BJ (cell line): ENCODE measurements at places on chromosomes 6 and 20.

DNA sequence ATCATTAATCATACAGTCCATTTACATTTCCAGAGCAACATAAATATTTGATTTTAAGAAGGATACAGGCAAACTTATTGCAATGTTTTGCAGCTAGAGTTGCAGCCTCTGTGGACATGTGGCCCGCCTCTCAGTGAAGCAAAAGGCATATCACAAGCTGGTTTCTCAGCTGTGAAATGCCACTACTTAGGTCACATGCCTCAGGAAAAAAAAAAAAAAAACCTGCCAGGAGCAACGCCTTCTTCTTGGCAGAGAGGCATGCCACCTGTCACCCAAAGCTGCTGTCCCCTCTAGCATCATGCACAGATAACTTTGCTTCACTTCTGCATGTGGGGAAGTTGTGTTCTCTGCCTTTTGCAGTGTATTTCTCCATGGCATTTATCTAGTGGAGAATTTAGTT lies 18.5 kb downstream of the GRM1 start:
- no peak for DNase-seq

DNA sequence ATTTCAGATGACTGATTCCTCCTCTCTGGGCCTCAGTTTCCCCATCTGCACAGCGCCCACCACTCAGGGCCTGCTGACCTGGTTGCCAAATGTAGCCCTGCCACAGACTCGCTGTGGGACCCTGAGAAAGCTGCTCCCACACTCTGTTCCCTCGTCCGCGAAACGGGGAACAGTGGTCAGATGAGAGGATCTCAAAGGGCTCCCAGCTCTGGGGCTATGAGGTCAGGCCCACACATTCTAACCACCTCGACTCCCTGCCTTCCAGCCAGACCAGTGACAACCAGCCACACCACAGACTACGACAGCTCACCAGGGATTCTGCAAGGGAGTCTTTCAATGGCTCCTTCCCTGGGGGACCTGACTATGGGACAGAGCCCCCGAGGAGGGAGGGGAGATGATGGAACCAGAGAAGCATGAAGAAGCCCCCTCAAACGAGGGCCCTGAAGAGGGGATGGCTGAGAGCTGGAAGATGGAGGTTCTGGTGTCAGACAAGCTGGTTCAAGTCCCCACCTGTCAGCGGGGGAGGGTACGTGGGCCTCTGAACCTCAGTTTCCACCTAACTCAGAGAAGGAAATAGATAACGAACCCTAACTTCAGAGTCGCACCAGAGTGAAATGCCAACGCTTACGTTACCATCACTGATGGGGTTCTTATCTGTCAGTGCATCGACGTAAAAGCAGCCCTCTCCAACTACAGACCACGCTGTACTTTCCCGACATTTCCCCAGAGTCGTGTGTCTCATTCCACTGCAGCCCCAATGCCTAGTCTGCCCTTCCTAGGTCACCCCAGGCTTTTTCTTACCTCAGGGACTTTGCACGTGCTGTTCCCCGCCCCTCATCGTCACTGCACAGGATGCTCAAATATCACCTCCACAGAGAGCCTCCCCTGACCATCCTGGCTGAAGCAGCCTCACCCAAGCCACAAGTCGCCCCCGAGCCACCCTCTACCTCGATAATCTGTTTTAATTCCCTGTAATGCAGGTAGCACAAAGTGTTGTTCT lies 60.5 kb downstream of the PREX1 start:
- DNase-seq, result no peak

- DNase-seq, result no peak
Observed at GRCh38 chr20:10713161-10713560, 39.4 kb upstream of the JAG1 start.

DNA sequence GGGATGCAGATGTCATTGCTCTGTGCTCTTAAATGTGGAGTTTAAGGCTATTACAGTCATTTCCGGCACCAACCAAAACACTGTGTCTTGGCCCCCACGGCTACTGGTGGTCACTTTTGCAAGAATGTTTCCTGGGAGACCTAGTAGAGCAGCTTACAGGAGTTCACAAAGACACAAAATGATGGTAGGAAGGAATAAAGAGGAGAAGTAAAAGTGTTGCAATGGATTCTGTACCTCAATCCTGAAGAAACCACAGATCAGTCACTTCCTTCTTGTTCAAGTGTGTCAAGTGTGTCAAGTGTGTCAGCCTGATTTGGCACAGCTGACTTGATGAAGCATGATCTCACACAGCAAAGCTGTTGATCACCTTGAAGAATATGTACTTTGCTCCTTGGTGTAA lies 344.0 kb downstream of the PLCB1 start:
- DNase-seq, result no peak

DNA sequence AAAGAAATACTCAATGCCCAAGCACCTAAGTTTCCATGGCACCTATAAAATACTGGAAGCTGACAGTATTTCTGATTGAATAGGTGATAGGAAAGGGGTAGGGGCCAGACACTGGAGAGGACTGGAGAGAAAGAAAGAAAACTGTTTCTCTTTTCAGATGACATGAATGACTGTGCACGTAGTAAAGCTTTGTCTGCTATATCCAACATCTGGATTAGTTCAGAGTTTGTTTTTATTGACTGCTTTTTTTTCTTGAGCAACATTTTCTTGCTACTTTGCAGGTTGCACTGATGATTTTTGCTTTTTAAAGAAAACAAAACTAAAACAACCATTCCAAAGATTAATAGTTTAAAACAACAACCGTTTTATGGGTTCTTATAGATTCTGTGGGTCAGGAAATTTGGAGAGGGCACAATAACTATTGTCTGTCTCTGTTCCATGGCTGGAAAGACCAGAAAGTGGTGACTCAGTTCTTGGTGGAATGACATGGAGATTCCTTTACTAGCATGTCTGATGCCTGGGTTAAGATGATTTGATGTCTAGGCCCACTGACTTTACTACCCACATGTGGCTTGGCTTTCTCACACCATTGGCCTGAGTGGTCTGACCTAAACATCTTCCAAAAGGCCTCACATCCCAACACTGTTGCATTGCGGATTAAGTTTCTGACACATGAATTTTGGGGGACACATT lies 12.2 kb upstream of the LRP11 start:
- no peak for DNase-seq

DNA sequence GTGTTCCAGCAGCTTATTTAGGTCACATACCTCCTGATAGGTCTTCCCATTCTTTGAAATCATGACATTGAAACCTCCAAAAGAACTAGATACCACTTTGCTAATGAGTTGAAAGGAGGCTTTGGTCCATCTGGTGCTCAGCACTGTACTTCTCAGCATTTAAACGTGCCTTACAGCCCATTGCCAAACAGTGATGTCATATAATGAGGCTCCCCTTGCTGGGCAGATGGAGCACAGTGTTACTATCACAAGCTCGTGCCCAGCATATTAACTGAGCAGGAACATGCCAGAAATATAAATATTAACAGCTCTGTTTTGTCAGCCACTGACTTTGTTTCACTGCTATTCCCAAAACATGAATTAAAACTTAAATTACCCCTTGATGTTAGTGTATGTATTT lies 25.5 kb upstream of the MAPK13 start:
- no peak for DNase-seq

- DNase-seq, result no peak
Observed at GRCh38 chr6:144008120-144008811, at the start of gene PLAGL1. Gene PLAGL1 (minus strand): TSS chr6:144008259. CDS start chr6:143948136, 60,123 bp downstream.

DNA sequence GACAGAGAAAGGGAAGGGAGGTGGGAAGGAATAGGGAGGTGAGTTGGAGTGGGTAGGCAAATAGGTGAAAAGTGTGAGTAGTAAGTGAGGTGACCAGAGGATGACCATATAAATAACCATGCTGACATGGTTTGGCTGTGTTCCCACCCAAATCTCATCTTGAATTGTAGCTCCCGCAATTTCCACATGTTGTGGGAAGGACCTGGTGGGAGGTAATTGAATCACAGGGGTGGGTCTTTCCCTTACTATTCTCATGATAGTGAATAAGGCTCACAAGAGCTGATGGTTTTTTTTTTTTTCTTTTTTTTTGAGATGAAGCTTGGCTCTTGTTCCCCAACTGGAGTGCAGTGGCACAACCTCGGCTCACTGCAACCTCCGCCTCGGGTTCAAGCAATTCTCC lies 21.5 kb upstream of the SMIM13 start:
- no peak for DNase-seq
